Esophagus squamous epithelium (tissue), 5 donors: ENCODE measurements at places on chromosomes 2 and 18. TPM values are rescaled to one million over a fixed set of nuclear protein-coding genes. Genes with fewer than 3 reads are reported as not detected.

- no peaks in the 10 kb centered on the region for H3K27me3 ChIP-seq
- no peaks in the 10 kb centered on the region for H3K36me3 ChIP-seq
- no peak overlapping the region for H3K4me3 ChIP-seq
- H3K27ac ChIP-seq = no peak overlapping the region
Measured at GRCh38 chr18:13379930-13380690, 161.6 kb downstream of the LDLRAD4 start.

GRCh38 chr2:19547321-19547720, 188.9 kb upstream of the OSR1 start:
- DNase-seq = no peak
- H3K4me3 ChIP-seq = no peak overlapping the region
- H3K36me3 ChIP-seq = no peaks in the 10 kb centered on the region
- H3K4me1 ChIP-seq = no peaks in the 10 kb centered on the region

DNA sequence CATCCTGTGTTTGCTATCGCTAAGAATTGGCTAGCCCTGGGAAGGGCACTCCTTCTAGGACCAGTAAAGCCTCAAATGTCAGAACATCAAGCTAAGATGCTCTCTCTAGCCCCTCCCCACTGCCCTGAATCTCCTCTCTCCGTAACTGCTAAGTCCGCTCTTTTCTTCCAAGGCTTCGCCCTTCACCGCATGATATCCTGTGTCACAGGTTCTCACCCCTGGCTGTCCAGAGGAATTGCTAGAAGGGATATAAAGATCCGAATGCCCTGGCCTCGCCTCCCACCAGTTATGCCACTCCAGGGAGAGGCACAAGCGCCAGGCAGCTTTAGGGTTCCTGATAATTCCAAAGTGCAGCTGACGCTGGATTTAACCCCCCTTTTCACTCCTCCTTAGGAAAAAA, 17.1 kb upstream of the GPR45 start:
- no peaks in the 10 kb centered on the region for H3K27me3 ChIP-seq
- no peak overlapping the region for H3K4me3 ChIP-seq
- no peak overlapping the region for H3K27ac ChIP-seq
- no peaks in the 10 kb centered on the region for H3K36me3 ChIP-seq
- no peaks in the 10 kb centered on the region for H3K4me1 ChIP-seq

DNA sequence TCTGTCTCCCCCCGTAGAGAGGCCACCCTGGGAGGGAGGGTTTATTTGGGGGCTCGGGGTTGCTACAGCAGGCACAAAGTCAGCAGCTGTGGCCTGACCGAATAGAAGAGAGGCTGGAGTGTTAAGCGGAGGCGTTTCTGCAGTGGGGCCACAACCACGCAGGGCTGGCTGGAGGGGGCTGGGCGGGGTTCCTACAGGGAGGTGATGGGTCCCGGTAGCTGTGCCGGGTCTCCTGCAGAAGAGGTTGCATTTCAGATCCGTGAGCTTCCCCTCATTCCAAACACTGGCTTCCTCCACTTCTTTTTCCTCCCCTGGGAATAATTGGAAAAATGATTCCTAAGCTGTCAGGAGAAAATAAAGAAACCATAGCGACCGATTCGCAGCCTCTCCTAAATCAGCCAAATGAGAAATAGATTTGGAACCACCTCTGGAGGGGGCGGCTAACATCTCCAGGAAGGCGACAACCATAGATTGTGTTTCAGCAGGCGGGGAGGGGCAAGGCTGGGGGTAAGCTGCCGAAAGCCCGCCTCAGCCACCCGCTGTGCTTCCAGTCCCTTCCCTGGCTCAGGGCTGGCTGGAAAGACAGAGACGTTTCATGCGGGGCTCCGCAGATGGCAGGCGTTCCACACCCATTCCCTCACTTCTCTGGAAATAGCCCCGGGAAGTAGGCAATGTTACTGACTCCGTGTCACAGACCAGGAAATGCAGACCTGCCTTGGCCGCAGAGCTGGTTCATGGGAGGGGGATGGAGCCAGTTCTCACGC, 85.6 kb upstream of the TAF1B start:
- H3K36me3 ChIP-seq = no peaks in the 10 kb centered on the region
- H3K27ac ChIP-seq = peak overlapping the region; percentile 79
- no peak for DNase-seq
- H3K4me3 ChIP-seq = no peak overlapping the region
- no peaks in the 10 kb centered on the region for H3K27me3 ChIP-seq
- H3K4me1 ChIP-seq = peaks cover 75% of the 10 kb centered on the region

DNA sequence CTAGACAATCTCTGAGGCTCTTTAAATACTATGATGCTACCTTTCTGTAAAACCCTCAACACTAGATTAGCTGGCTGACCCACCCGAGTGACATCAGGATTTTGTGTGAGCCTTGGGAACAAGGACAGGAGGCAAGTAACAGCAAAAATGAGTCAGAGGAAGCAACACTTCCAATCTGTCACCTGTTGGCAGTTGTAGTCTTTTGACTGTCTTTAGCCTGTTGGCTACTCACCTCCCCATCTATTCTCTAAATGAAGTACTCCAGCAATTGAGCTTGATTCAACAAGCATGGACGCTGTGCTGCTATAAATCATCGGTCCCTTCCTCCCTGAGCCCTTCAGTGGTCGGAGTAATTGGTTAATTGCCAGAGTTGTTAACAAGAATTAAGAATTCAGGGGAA, 898.7 kb downstream of the BCL11A start:
- H3K4me3 ChIP-seq = no peak overlapping the region
- no peaks in the 10 kb centered on the region for H3K27me3 ChIP-seq
- no peaks in the 10 kb centered on the region for H3K4me1 ChIP-seq
- H3K36me3 ChIP-seq = no peaks in the 10 kb centered on the region
- no peak for DNase-seq

DNA sequence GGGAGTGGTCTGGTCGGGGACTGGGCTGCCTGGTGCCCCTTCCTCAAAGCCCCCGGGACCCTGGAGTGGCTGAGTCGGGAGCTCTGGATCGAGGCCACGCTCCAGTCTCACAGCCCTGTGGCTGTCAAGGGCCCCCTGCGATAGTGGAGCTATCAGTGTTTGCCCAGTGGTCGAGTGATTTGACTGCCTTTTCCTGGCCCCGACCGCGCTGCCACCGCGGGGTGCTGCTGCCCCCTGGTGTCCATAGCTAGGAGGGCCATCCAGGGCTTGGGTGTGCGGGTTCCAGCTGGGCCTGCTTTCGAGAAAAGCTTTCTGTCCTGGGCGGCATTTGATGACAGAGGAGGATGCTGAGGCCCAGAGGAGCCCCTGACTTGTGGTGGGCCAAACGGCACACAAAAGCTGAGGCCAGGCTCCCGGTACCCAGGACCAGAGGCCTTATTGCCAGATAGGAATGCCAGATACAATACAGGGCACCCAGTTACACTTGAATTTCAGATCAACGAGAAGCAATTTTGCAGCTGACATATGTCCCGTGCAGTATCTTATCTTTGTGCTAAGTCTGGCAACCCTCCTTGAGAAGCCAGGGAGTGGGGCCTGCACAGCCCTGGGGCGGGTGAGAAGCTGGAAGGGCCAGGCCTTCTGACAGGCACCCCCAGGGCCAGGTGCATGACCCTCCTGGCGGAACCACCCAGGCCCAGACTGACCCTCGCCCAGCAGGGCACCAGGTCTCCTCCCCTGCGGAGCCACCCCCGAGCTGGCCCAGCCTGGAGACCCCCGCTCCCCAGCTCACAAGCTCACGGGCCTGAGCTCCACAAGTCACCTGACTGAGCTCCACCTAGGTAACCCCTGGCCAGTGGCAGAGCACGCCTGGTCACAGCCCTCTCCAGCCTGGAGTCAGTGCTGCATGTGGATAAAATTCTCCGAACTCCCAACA, 13.0 kb downstream of the ODC1 start:
- no peak for DNase-seq
- no peak overlapping the region for H3K4me3 ChIP-seq
- no peaks in the 10 kb centered on the region for H3K27me3 ChIP-seq
- H3K27ac ChIP-seq = no peak overlapping the region

DNA sequence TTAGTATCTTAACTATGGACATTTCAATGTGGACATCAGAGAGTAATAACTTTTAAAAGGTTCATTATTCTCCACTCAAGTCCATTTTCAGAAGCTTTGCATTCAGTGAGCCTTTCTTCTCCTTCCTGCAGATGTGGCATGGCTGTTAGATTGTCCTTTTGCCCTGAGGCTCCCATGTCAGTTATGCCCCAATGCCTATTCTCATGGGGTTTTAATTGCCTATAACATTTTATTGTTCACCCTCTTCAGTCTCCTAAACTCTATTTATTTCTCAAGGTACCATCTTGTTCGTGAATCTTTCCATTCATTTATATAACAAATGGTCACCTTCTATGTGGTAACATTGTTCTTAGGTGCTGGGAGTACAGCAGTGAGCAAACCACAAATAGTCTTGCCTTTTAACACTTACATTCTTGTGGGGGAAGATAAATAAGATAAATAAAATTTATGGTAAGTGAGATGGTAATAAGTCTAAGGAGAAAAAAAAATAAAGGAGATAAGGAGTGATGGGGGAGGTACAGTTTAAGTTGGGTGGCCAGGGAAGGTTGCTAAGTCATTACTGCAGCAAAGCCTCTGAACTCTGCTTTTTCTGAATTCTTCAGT, 277.9 kb upstream of the SIX3 start:
- no peak overlapping the region for H3K4me3 ChIP-seq
- no peak overlapping the region for H3K27ac ChIP-seq
- no peak for DNase-seq
- no peaks in the 10 kb centered on the region for H3K36me3 ChIP-seq
- no peaks in the 10 kb centered on the region for H3K27me3 ChIP-seq
- H3K4me1 ChIP-seq = no peaks in the 10 kb centered on the region

DNA sequence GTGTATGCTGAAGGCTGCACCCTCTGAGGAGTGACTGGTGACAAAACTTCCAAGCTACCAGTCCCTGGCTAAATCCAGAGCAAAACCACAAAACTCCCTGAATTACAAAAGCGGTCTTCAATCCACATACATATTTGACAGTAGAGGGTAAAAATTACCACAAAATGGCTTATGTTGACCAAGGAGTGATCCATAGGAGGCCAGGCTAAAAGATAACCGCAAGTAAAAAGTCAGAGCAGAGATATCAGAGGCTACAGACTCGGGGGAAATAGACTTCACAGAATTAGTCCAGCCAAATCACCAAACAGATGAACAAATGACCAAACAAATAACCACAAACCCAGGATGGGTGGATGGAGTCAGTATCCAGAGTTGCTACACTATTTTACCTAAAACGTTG, 19.4 kb downstream of the STARD6 start:
- no peak overlapping the region for H3K27ac ChIP-seq
- H3K36me3 ChIP-seq = no peaks in the 10 kb centered on the region
- H3K4me3 ChIP-seq = no peak overlapping the region
- no peaks in the 10 kb centered on the region for H3K27me3 ChIP-seq

GRCh38 chr2:24088821-24089359, 4.3 kb upstream of the TP53I3 start:
- DNase-seq = no peak
- H3K4me3 ChIP-seq = no peak overlapping the region
- no peaks in the 10 kb centered on the region for H3K4me1 ChIP-seq
- H3K27me3 ChIP-seq = no peaks in the 10 kb centered on the region

- H3K27ac ChIP-seq = no peak overlapping the region
- no peaks in the 10 kb centered on the region for H3K36me3 ChIP-seq
- DNase-seq = no peak
- no peak overlapping the region for H3K4me3 ChIP-seq
- peaks cover 30% of the 10 kb centered on the region for H3K27me3 ChIP-seq
Measured at GRCh38 chr2:20663196-20664070, 3.5 kb upstream of the GDF7 start.

- no peak overlapping the region for H3K27ac ChIP-seq
- no peak overlapping the region for H3K4me3 ChIP-seq
- H3K27me3 ChIP-seq = no peaks in the 10 kb centered on the region
- DNase-seq = no peak
- no peaks in the 10 kb centered on the region for H3K36me3 ChIP-seq
- no peaks in the 10 kb centered on the region for H3K4me1 ChIP-seq
Measured at GRCh38 chr2:216607277-216607560, 26.0 kb upstream of the IGFBP2 start.

DNA sequence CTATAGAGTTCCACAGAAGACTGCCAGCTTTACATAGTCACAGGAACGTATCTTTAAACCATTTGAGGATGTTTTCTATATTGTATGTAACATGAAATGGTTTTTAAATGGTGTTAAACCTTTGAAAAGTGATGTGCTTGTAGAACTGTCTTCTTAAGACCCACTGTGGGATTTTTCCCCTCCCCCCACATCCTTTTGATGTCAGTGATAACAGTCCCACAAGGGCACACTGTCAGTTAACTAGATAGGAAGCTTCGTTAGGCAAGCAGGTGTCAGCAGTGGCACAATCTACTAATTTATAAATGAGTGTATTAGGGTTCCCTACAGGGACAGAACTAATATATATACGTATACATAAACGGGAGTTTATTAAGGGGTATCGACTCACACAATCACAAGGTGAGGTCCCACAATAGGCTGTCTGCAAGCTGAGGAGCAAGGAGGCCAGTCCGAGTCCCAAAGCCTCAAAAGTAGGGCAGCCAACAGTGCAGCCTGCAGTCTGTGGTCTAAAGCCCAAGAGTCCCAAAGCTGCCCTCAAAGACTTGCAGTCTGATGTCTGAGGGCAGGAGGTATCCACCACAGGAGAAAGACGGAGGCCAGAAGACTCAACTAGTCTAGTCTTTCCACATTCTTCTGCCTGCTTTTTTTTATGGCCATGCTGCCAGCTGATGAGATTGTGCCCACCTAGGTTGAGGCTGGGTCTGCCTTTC, 23.8 kb upstream of the HNRNPLL start:
- no peak overlapping the region for H3K27ac ChIP-seq
- H3K27me3 ChIP-seq = peaks cover 13% of the 10 kb centered on the region
- no peak overlapping the region for H3K4me3 ChIP-seq
- no peak for DNase-seq

DNA sequence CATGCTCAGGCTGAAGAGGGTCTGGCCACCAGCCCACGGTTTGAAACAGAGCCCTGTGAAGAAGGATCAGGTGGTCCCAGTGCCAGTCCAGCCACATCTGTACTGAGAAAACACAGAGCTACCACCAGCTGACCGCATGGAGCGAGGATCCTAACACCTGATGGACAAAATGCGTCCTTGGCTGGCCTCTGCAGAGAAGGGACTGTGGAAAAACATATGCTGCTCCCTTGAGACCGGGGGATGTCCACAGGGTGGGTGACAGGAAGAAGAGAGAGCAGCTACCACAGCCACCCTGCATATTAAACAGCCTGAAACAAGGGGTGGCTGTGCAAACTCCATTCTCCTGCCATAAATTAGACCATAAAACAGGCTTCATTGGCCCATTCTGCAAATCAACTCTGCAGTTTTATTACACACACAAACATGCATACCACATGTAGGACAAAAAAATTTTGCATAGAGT, 137.2 kb downstream of the BCL2 start:
- H3K4me1 ChIP-seq = peaks cover 11% of the 10 kb centered on the region
- no peak overlapping the region for H3K27ac ChIP-seq
- no peaks in the 10 kb centered on the region for H3K36me3 ChIP-seq

DNA sequence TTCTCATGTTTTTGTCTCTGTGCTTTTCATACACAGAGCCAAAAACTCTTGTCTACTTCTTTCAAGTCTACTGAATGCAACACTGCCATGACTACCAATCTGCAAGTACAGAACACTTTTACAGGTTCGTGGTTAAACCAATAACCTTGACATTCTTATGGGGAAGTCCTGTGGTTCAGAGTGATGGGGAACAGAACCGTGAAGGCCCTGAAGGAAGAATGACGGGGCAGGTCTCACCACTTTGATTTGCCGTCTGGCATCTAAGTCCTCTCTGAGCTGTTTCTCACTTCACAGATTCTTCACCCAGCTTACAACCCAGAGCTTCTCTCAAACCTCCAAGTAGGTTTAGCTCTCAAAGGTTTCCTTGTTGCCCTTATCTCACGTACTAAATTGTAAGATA, 117.5 kb upstream of the SNTG2 start:
- H3K36me3 ChIP-seq = no peaks in the 10 kb centered on the region
- no peak overlapping the region for H3K4me3 ChIP-seq
- peaks cover 15% of the 10 kb centered on the region for H3K4me1 ChIP-seq
- no peak for DNase-seq
- H3K27me3 ChIP-seq = no peaks in the 10 kb centered on the region

The RNF125 gene
- total RNA-seq = 1.1 TPM

The RGPD4 gene
- total RNA-seq = not detected

The EDAR gene
- 4.9 TPM for total RNA-seq
